Fibroblast of skin of back (primary cell): ENCODE measurements at places on chromosomes 11 and 22.

DNA sequence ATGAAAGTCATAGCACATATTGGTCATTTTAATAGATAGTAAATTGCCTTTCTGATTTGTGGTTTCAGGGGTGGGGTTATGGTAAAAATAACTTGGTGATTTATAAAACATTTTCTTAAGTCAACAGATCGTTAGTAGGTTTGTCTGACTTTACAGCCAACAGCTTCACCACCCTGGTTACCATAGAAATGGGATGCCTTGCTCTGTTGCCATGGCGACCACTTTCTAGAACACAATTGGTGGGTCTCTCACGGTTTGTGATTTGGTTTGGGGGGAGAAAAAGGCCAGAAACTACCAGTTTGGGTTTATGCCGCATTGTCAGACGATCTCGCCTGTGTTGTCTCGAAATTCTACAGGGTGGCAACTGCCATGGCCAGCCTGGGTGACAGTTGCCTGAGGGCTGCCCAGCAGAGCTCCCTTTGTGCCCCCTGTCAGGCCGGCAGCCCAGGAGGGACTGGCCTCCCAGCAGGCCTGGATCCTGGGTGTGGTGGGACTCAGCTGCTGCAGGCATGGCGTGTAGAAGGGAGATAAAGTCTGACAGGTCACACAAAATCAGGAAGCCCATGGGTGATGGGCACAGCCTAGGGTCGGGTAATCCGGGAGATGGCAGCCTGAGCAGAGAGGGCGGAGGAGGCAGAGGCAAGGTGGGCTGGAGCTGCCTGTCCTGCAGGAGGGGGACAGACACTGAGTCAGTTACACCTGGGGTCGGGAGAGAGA, 30.9 kb downstream of the KCNC1 start:
- DNase-seq: peak; percentile 9

- no peak for DNase-seq
These were observed 48.1 kb downstream of the PISD start for GRCh38 chr22:31613904-31614296.

- no peak for DNase-seq
These were observed 24.6 kb downstream of the MRPL48 start for GRCh38 chr11:73812234-73812633.

- no peak for DNase-seq
These were observed 82.9 kb downstream of the MIAT start for GRCh38 chr22:26740253-26740652.

DNA sequence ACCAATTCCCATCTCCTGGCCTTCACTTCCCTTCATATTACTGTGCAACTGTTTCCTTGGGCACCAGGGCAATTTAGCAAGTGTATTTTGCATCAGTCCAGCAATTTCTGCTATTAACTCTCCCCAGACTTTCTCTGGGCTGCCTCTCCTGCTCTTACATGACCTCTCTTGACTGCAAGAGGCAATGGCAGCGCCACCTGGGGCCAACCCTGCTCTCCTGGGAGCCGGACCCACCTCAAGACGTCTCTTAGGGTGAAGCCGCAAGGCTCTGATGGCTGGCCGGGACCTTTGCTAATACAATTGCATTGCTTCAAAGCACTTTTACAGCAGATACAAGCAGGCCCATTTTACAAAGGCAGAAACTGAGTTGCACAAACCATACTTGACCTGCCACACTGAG, 360.2 kb downstream of the CADM1 start:
- DNase-seq: no peak

DNA sequence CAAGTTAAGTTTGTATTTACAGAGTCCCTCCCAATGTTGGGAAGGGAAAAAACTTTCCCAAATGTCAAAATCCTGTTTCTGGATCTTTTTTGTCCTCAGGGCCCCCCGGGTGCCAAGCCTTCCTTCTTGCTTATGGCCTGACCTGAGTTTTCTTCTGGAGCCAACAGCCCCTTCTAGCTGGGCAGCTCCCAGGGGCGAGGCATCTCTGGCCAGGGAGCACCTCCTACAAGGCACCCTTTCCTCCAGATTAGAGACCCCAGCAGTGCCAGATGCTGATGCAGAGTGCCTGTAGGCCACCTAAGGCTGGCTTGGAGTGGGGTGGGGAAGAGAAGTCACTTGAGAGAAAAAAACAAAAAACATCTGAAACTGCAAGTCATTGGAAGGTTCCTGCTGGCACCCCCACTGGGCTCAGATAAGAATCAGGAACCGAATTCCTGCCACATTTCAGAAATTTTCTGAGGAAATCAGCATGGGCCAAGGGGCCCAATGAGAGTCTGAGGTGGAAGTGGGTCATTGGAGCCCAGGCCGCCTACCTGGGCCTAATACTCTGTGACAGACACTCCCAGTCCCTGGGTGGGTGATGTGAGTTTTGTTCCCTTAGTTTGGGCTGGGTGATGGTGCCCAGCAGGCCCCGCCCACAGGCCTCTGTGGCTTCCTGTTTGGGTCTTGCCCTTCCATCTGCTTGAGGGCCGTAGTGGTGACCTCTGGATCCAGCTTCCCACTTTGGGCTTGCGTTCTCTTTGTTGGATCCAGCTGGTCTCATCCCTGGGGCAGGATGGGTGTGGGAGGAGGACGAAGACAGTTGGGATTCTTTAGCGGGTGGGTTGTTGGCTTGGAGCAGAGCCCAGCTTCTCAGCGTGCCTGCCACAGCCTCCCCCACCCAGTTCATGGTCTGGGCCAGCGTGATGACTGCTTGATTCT, 40.6 kb downstream of the PARVA start:
- DNase-seq: peak; percentile 88

DNA sequence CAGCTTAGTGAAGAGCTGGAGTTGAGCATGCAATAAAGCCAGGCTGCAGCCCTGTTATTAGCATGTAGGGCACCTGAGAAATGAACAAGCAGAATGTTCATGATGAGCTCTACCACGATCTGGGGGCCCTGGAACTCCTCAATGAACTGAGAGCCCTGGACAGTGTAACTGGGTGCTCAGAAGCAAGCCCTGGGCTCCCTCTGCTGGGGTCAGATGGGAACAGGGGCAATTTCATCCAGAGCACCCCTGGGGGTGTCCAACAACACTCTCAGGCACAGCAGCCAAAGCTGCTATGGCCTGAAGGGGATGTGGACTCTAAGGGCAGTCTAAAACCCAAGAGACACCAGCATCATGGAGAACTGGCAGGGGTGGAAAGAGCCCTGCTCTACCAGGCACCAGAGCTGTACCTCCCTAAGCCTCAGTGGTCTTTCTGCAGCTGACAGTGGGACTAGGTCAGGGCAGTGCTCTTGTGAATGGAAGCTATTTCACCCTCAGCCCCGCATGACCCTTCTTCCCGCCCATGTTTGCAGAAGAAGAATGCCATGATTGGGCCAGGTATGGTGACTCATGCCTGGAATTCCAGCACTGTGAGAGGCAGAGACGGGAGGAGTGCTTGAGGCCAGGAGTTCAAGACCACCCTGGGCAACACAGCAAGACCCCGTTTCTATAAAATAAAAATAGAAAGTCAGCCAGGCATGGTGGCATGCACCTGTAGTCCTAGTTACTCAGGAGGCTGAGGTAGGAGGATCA, 28.9 kb downstream of the THOC5 start:
- peak; percentile 21 for DNase-seq

GRCh38 chr11:111977146-111978027, 40.2 kb downstream of the DIXDC1 start:
- DNase-seq: peak; percentile 49

DNA sequence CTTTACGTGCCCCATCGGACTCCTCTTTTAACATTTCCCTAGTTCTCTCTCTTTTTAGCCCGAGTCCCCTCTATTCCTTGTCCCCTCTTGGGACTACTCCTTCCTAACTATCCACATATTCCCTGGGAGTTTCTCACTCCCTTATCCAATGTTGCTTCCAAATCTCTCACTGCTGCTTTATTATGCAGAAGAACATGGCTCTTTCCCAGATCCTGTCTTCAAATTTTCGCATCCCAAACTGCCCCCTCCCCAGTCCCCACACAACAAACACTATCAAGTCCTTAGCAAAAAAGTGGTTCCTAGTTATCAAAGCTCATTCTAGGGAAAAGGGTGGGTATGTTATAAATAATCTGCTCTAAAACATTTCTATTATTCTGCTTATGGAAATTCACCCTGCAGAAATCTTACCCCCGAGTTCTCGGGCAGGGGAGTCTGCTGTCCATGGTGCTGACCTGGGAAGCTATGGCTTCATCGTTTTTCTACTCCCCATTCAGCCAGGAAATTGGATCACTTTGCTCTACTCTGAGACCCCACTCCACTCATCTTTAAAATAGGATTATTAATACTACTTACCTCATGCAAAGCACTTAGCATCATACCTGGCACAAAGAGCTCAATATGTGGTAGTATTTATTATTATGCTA, 393.5 kb downstream of the BUD13 start:
- DNase-seq: peak; percentile 33
